Breast epithelium (tissue), 4 donors: ENCODE measurements at places on chromosomes 3 and 15. TPM values are rescaled to one million over a fixed set of nuclear protein-coding genes. Genes with fewer than 3 reads are reported as not detected.

- DNase-seq, result no peak
Measured at GRCh38 chr3:13497386-13497785, 17.3 kb downstream of the HDAC11 start.

DNA sequence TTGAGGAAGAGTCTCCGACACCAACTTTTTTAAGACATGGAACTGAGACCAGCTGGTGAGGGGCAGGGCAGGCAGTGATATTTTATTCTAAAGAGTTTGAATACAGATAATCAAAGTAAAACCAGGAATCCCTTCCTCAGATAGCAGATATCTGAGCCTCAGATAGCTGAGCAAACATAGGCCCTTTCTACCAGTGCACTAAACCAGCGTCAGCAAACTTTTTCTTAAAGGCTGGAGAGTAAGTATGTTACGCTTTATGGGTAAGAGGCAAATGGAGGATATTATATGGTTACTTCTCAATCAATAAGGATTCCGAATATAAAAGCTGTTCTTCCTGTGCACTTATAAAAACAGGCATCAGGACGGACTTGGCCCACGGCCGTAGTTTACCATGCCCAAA lies 73.9 kb downstream of the WNT5A start:
- DNase-seq, result no peak

DNA sequence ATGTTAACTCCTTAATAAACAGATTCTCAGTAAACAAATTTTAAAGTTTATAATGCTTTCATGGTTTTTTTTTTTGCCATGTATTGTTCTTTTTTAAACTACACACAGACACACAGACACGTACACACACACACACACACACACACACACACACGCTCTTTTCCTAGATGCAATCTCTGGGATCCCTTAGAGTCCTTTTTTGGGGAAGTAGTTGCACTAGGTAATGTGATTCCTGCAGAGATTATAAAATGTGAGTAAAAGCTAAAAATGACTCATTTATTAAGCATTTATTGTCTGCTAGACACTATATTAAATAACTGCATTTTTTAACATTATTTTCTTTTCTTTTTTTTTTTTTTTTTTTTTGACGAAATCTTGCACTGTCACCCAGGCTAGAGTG lies 19.9 kb downstream of the NDUFB5 start:
- no peak for DNase-seq

DNA sequence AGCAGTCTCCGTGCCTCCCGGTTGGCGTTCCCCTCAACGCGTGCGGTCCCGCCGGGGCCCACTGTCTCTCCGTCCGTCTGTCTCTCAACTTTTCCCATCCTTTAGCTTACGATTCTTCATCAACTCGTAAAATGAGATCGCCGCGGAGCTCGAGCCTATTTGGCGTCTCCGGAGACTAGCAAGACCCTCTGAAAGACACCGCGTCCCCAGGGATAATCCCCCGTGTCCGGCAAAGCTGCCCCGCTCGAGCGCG lies 3.4 kb downstream of the GATA2 start:
- DNase-seq, result no peak

DNA sequence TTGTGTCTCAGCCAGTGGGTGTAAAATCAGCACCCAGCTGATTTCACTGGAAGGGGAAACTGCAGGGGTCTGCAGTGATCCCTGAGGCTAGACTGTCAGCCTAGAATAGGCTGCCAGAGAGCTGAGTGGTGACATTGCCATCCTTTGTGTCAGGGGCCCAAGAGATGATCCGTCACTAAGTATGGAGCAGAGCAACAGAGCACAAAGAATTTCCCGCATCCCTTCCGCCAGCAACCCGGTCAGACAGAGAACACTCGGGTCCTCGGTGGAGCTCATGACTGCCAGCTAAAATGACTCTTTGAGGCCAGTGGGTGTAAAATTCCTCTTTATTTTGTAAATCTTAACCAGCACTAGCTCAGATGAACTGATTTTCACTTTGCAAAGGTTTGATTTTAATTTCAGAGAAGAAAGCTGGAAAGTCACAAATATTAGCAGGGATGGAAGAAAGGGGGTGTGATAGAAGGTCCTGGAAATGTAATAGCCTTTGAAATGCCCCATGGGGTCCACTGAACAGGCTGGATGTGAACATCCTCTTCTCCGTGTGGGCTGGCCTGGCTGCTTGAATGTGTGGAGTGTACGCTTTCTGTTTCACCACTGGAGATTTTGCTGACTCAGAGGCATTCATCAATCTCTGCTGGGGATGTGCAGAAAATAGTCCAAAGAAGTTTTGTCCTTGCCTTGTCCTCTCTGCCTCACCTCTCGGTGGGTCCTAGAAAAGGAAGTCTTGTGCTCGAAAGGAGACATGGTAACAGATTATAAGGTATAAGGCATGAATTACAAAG lies 138.8 kb downstream of the SV2B start:
- DNase-seq, result no peak

CRYGS gene
- total RNA-seq, result 4.2 TPM

POTEB3 gene
- not detected for total RNA-seq

ARNT2 gene
- total RNA-seq, result 5.9 TPM
